Activated CD4-positive, alpha-beta T cell treated with anti-CD3 and anti-CD28 coated beads for 24 hours (primary cell): ENCODE measurements at places on chromosomes 13 and 19.

- no peak for DNase-seq
Observed at GRCh38 chr13:29438769-29439168, 156.7 kb downstream of the SLC7A1 start.

GRCh38 chr19:45446295-45446694 lies 21.5 kb upstream of the FOSB start:
- DNase-seq = no peak

DNA sequence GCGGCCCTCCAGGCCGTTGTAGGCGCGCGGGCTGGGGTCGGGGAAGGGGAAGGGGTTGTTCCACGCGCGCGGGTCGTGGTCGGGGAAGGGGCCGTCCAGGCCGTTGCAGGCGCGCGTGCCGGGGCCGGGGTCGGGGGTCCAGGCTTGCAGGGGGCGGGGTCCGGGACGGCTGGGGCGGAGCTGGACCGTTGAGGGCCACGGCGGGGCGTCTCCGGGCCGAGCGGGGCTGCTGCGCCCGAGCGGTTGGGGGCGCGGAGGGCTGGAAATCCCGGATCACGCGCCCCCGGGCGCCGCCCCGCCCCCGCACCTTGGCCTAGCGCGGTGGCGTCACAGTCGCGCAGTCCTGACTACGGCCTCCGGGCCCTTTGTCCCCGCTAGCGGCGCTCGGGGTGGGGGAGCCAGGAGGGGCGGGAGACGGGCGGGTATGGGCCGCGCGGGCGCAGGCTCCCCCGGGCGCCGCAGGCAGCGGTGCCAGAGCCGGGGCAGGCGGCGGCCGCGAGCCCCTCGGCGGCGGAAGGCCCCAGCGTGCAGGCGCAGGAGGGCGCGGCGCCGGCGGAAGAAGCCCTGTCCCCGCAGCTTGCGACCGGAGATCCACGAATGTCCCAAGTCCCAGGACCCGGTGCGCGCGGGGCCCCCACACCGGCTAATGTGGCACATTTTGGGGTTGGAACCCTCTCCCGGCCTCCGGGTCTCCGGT lies 665 bp downstream of the GPX4 start:
- no peak for DNase-seq

DNA sequence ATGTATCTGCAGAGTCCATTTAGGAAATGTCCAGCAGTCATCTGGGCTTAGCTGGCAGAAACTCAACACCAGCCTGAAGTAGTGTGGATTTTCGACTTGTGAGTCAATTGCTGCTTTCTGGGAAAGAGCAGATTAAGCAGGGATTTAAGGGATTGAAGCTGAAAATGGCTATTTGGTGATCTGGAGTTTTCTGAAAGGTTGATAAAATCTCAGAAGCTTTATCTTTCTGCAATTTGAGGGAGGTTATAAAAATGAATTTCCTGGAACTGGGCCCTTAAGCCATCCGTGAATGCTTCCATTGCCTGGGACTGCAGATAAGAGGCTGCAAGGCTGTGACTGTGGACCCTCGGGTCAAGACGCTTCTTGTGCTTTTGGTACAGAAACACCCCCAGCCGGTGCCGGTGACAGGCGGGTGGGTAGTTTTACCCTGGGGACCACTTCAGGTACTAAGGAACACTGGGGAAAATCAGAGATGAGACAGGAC lies 61.5 kb downstream of the COL4A1 start:
- no peak for DNase-seq
